ENCODE measurements at places on chromosomes 11 and 22.

DNA sequence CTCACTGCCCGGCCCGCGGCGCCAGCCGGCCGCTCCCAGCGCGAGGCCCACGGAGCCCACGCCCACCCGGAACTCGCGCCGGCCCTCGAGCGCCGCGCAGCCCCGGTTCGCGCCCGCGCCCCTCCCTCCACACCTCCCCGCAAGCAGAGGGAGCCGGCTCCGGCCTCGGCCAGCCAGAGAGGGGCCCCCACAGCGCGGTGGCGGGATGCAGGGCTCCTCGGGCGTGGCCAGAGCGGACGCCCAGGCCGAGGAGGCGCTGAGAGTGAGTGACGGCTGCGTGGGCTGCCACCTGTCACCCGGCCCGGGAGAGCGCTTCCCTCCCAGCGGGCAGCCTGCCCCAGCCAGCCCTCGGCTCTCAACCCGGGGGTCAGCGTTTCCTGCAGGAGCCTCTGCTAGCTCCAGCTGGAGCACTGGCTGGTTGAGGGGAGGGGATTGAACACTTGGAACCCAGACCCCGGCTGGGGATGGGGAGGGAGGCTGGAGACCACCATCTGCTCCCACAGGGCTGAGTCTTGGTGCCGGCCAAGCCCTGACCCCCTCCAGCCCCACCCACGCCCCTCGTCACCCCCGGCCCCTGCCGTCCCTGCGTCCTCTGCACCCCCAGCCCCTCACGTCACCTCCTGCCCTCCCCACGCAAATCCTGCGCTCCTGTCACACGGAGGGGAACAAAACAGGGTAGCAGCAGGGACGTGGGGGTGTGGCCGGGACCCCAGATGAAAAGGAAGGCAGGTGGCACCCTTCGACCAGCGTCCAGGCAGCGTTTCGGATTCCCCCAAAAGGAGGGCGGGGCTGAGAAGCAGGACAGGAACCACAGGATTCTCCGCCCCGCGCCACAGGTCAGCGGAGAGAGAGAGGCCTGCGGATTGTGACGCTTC, 157.0 kb downstream of the BRD1 start:
- no peak for DNase-seq

GRCh38 chr22:25749420-25750169, 7.6 kb downstream of the MYO18B start:
- no peak for DNase-seq

DNA sequence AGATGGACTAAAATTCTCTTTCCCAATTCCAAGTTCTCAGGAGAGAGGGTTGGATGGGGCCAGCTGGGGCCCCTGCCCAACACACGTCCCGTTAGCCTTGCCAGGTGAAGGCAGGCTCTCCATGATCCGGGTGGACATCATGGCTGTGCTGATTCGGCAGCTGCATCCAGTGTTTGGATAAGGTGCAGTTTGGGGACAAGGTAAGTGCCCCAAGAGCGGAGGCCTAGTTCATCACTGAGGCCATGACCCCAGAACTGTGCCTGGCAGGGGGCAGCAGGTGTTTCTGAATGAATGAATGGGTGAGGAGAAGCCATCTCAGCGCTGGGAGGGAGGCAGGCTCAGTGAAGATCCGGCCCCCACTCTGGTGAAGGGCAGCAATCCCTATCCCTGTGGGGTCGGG, 520.4 kb downstream of the TBC1D22A start:
- DNase-seq, result no peak

DNA sequence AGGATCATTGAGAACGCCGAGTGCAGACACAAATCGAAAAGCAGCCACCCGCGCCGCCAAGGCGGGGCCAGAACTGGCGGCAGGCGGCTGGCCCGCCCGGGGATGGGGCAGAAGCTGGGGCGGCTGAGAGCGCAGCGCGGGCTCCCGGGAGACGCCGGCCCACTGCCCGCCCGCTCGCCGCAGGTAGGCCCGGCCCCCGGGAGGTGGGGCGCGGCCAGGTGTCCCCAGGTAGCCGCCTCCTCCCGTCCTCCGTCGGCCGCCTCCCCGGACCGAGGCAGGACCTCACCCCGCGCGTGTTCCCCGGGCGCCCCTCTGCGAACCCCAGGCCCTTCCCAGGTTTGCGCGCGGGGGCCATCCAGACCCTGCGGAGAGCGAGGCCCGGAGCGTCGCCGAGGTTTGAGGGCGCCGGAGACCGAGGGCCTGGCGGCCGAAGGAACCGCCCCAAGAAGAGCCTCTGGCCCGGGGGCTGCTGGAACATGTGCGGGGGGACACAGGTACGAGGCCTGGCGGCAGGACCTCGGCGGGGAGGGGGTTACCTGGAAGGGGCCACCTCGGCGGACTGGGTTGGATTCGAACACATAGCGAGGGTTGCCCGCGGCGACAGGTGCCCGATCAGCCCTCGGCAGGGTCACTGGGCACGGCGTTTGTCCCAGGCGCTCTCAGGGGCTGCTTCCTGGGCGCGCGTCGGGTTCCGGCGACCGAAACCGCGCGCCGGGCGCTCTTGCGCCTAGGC, at the start of gene PRRG4:
Gene PRRG4, plus strand, starts transcription at position 248 of the 733 bp plus-strand sequence. CDS start 603 bp downstream, outside the sequence.
- no peak for DNase-seq

DNA sequence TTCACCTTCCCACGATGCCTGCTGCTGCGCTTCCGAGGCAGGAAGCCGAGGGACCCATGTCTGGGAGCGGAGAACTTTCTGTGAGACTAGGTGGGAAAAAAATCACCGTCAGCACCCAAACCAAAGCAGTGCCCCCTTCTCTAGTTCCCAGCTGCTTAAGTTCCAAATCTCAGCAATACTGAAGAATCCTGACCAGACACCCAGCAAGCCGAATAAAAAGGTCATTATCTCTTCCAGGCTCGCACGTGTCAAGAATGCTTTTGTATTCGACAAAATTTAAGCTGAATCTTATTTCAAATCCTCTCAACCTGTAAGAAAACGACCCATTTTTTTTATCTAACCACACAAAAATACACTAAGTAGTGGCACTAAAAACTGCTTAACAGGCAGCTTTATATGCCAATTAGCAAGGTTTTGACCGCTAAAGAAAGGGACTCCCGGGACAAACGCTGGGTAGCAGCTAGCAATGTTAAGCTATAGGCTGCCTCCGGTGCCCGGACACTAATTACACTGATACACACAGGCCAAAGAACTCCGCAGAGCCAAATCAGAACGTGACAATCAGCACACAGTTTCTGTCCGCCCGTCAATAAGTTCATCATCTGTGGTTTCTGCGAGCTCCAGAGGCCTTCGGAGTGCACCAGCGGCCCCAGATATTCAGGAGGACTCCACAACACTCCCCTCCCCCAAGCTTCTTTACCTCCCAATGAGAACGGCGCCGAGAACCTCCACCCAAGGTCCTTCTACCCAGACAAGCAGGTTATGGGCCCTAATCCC, 728 bp downstream of the RPL3 start:
- DNase-seq, result peak; percentile 82

- no peak for DNase-seq
Observed at GRCh38 chr11:30992513-30992849, 377.1 kb downstream of the DCDC1 start.

- DNase-seq, result no peak
Observed at GRCh38 chr22:24973872-24974271, 21.4 kb downstream of the KIAA1671 start.

DNA sequence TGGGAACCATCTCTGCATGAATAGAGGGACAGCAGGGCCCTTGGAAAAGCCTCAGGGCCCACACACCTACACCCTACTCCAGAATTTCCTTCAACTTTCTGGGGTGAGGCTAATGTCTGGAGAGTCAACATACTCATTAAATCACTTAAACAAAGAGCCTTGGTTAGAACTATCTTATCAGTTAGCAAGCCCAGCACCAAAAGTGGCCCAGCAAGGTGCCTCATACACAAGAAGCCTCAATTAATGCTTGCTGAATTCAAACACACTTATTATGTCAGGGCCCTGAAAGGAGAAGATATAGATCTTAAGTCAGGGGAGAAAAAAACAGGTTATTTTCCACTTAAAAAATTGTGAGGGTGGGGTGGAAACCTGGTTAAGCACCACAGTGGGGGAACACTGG, 61.4 kb downstream of the C11orf58 start:
- DNase-seq, result no peak
